ENCODE measurements at places on chromosomes 1 and 21.

- DNase-seq, result no peak
Observed at GRCh38 chr1:89689234-89689633, 56.3 kb downstream of the LRRC8C start.

DNA sequence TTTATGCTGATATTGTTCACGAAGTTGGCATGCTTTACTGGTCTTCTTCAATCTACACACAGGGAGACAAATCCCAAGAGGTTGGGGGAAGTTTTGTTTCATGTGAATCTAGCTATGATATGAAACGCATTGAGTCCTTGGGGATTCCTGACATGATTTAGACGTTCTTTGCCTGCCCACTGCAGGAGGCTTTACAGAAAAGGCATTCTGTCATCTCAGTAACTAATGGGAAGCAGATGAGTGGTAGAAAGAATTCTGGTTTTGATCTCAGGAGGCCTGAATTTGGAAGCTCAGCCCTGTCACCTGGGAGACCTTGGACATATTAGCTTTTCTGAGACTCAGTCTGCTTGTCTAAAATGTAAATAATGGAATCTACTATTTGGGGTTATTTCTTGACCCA, 383.0 kb upstream of the NFIA start:
- no peak for DNase-seq

GRCh38 chr1:226158457-226158856, 28.1 kb downstream of the ACBD3 start:
- DNase-seq, result no peak

GRCh38 chr1:158055854-158056253, 62.4 kb downstream of the KIRREL1 start:
- no peak for DNase-seq

- DNase-seq, result no peak
Observed at GRCh38 chr1:51819810-51820209, 58.7 kb downstream of the NRDC start.

GRCh38 chr1:81118550-81118949, 682.2 kb upstream of the ADGRL2 start:
- DNase-seq, result no peak

- no peak for DNase-seq
Observed at GRCh38 chr1:246213036-246213435, 294.0 kb downstream of the SMYD3 start.

- no peak for DNase-seq
Observed at GRCh38 chr1:35660581-35661473, 19.5 kb upstream of the PSMB2 start.

DNA sequence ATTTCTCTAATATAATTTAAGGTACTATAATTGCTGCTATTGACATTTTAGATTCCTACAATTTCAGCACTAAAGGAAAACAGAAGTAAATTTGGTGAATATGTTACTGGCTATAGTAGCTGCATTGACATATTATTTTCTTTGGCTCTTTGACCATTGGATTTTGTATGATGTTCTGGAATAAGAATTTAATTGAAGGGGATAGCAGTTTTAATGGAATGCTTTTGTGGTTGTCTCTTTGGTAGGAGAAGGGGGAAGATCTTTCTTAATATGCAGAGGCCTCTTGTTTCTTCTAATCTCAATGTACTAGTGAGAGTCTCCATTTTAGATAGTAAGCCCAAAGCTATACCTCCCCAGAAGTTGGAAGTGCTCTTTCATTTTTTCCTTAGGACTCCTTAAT, 6.9 kb downstream of the DTL start:
- DNase-seq, result no peak

DNA sequence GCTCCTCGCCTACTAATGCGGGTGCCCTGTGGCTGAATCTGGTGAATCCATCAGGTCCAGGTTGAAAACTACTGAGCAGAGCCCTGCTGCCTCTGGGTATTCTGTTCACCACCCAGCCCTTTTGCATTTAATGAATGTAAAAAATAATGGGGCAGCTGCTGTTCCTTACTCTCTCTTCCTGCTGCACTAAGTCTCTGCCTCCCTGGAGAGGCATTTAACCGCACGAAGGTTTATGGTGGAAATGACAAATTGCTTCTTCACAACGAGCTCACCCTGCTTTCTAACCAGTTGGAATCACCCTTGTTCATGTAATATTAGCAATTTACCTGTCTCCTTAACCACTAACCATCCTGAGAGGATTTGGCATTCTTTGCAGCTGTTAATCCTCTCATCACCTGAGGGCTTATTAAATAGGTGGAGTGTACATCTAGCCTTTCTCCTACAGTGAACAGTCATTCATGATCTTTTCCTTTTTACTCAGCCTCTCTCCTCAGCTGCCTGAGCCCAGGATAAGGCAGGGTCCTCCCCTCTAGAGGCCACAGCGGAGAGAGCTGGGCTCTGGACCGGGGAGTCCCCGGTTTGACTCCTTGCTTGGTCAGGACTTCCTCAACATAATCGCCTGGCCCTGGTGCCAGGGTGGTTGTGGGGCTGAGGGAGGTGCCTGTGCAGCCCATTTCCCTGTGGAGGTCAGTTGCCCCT, 97.6 kb downstream of the NOS1AP start:
- no peak for DNase-seq

GRCh38 chr1:245132771-245133170, 22.0 kb upstream of the KIF26B start:
- DNase-seq, result no peak

GRCh38 chr1:8314346-8315280, 3.3 kb upstream of the SLC45A1 start:
- peak; percentile 69 for DNase-seq

- DNase-seq, result no peak
Observed at GRCh38 chr1:177966199-177966598, 3.7 kb downstream of the SEC16B start.

GRCh38 chr1:81208441-81208840, 592.3 kb upstream of the ADGRL2 start:
- DNase-seq, result no peak

GRCh38 chr1:78339490-78339889, 151.3 kb upstream of the PTGFR start:
- no peak for DNase-seq

GRCh38 chr21:45531393-45532215, 10.6 kb downstream of the SLC19A1 start:
- DNase-seq, result no peak

DNA sequence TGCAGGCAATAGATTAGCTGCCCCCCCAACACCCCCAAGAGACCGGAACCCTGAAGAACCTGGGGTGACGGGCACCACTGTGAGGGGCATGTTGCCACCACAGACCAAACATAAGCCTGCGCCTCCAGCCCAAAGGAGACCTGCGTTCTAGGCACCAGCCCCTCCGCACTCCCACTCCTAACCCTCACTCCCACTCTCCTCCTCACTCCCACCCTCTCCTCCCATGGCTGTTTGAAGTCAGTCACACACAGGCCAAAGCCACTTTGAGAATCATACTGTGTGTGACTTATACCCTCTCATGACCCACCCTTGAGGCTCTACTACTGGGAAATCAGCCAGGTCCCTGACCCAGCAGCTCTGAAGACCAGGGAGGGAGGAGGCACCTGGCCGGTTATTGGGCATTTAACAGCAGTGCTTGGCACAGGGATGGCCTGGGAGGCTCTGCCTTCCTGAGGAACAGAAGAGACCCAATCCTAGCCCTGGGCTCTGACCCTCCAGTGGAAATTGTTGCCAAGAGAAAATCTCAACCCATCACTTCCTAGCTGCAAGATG, 43.5 kb downstream of the FBXO2 start:
- DNase-seq, result no peak

GRCh38 chr1:237247442-237247841, 205.5 kb downstream of the RYR2 start:
- DNase-seq, result no peak

DNA sequence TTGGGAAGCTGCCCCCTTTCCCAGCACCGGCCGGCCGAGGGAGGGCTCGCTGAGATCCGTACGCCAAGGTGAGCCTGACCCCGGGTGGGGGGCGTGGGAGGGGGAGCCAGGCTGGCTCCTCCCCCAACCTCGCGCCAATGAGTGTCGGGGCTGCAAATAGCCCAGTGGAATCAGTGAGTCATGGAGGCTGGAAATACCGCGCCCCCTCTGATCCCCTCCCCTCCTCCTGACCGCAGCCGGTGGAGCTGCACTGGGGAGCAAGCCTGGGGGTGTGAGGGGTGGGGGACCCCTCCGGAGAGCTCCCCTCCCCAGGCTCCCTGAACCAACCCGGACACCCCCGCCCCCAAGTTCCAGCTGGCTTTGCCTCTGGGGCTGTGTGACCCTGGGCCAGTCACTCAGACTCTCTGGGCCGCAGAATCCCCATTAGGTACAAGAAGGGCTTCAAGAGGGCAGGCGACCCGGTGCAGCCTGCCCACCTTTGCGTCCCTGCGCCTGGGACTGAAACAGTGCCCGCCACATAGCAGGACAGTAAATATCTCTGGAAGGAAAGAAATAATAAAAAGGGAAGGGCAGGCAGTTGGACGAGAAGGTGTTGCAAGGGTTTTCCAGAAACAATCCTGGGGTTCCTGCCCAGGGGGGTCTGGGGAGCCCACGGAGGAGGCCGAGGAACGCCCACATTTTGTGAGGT, 4.5 kb downstream of the HSPB7 start:
- DNase-seq, result peak; percentile 81

- DNase-seq, result no peak
Observed at GRCh38 chr1:40684669-40685068, 6.8 kb upstream of the NFYC start.

- DNase-seq, result no peak
Observed at GRCh38 chr1:44467566-44467965, 62.5 kb downstream of the RNF220 start.
